ENCODE measurements at places on chromosomes 6 and 20.

DNA sequence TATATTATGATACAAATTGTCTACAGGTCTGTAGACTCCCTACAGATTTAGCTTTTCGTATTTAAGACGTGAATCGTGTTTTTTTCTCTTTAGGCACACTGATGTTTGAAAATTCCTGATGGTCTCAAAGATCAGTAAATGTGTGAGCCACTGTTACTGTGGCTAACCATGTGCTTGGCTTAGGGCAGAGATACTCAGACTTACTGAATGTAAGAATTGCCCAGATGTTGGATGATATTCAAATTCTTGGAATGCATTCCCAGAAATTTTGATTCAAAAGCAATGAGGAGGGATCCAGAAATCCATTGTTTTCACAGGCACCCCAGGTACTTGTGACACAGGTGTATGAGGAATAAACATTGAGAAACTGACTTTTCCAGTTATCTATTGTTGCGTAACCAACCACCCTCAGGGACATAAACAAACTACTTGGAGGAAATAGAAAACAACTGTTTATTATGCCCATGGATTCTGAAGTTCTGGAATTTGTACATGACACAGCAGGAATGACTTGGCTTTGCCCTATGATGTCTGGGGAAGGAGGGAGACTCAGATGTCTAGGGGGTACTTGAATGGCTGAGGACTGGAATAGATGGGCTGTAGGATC, 339.6 kb upstream of the CITED2 start:
- DNase-seq = no peak

- no peak for DNase-seq
Observed at GRCh38 chr6:287489-287860, 4.8 kb upstream of the DUSP22 start.

DNA sequence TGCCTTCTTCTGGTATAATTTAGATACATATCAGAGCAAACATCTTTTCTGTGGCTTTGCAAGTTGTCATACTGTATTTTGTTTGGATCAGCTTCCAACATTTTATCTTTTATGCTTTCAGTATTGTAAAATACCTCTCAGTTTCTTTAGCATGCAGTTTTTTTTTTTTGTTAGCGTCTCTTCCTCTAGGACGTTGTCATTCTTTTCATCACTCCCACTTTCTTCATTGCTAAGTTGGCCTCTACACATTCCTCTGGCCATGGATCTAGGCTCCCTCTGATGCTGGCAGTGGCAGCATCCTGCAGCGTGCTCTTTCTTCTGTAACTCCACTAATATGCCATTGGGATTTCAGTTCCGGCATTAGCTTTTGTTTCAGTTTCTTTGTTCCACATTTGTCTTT, 21.7 kb downstream of the RPRD1B start:
- no peak for DNase-seq

- DNase-seq = no peak
Observed at GRCh38 chr20:13865791-13866351, 81.0 kb downstream of the NDUFAF5 start.

GRCh38 chr20:36063916-36064657, 90.5 kb upstream of the EPB41L1 start:
- DNase-seq = no peak

- DNase-seq = no peak
Observed at GRCh38 chr6:112802144-112802543, 455.0 kb downstream of the RFPL4B start.

- no peak for DNase-seq
Observed at GRCh38 chr6:150499882-150500312, 99.8 kb upstream of the PLEKHG1 start.

- no peak for DNase-seq
Observed at GRCh38 chr6:162852840-162853577, 125.2 kb downstream of the PACRG start.

GRCh38 chr6:131281471-131282270, 146.4 kb downstream of the AKAP7 start:
- peak; percentile 73 for DNase-seq

- no peak for DNase-seq
Observed at GRCh38 chr6:77837034-77837784, 184.4 kb downstream of the MEI4 start.

DNA sequence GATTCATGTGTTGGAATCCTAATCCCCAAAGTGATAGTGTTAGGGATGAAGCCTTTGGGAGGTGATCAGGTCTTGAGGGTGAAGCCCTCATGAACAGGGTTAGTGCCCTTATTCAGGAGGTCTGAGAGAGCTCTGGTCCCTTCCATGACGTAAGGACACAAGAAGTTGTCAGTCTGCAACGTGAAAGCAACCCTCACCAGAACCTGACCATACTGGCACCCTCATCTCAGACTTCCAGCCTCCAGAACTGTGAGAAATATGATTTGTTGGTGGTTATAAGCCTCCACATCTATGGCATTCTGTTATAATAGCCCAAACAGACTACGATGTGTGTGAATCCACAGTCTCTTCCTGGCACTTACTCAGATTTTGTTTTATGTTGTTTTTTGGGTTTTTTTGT, 90.7 kb downstream of the TRERF1 start:
- DNase-seq = no peak

DNA sequence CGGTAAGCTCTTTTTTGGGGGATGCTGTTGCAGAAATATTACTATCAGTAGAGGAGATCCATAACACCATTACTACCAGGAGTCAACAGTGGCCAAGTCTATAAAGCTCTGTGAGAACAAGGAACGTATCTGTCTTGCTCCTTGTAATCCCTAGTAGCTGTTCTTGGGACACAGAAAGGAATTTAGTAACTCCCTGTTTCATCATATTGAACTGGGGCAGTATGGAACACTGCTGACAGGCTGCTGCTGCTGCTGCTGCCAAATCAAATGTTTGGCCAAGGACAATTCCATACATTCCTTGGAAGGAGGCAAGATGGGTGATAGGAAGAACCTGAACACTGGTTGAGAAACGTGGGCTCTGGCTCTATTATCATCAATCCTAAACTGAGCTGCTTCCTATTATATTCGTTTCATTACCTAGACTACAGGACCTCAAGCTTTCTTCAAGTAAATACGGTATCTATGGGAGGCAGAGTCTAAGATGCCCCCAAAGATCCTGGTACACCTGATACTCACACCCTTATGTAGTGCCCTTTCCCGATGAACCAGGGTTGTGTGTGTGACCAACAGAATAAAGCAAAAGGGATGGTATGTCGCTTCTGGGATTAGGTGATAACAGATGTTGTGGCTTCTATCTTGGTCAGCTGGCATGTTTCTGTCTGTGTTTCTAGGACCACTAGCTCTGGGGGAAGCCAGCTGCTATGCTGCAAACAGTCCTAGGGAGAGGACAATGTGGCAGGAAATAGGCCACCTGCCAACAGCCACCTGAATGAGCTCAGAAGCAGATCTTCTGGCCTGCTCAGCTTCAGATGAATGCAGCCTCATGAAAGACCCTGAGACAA, 39.5 kb downstream of the ELOVL5 start:
- peak; percentile 43 for DNase-seq

DNA sequence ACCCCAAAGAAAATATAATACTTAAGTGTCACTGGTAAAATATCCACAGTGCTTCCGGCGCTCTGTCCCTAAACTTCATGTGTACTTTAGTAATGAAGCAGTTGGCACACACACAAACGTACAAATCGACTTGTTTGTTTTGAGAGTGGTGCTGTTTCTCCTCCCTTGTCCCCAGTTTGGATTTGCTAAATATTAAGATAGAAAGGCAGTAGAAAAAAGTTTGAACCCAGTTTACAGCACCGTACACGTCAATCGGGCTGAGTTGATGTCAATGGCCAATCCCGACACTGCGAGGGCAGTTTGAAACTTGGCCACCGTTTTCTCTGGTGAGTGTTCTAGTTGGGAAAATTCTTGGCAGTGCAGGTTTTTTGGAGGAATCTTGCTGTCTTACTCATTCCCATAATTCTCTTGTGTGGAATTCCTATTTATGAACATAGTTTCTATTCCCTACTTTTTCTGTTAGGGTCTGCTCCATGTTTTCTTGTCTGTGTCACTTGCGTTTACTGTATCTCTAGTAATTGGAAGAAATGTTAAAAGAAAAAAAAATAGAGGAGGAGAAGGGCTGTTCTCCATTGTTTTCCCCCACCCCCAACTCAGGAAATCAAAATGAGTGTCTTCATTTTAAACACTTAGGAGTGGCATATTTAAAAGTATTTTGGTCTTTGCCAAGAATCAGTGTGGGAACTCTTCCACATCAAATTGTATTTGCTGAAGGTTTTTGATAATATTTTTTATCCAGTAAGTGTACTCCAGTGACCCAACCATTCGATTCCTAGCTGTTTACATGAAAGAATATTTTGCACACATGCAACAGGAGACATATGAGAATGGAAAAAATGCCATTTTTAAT, 72.3 kb downstream of the OR2B2 start:
- peak; percentile 29 for DNase-seq

DNA sequence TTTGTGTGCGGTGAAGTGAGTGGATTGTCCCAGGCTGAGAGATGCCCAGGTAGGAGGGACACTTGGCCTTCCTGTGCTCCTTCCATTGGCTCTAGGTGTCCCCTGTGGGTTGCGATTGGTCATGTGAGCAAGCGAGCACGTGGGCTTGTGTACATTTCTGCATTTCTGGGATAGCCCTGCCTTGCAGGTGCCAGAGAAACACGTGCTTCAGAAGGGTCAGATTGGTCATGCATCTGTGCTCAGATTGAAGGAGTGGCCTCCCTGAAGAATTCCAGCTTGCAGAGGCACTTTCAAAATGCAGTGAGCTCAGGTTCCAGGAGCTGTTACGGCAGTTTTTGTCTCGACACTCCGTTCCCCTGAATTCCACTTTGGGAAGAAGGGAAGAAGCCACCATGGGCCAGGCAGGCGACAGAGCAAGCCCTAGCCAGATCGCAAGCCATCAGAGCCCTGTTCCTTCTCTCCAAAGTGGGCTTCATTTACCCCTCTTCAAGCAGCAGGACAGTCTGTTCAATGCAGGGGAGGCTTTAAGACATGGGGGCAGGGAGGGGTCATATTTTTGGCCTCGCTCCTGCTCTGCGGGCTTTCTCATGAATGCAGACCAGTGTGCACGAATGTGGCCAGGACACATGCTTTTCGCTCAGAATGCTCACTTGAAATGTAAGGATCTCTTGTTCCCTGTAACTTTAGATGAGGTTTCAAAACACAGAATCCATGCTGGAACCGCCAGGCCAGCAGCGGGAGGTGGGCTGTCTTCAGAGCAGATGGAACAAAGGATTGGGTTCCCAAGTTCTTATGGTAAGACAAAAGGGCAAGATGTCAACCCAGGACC, 78.6 kb upstream of the AKAP12 start:
- no peak for DNase-seq

- DNase-seq = no peak
Observed at GRCh38 chr6:46052479-46052878, 36.8 kb upstream of the CLIC5 start.

- no peak for DNase-seq
Observed at GRCh38 chr6:161130967-161131766, 139.6 kb downstream of the MAP3K4 start.

- DNase-seq = no peak
Observed at GRCh38 chr6:123812621-123813020, 9.0 kb downstream of the NKAIN2 start.

DNA sequence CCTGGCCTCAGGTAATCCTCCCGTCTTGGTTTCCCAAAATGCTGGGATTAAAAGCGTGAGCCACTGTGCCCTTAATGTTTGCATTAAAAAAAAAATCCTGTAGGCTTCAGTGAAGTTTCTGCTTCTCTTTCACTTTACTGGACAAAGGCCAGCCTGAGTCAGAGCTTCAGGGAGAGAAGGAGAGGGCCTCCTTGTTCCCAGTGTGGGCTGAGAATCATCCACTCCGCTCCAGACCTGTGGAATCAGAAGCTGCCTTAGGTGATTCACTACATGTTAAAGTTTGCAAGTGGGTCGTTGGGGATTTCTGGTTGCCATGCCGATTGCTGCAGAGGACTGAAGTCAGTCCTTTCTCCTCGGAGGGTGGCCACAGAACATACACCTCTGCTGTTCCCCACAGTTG, 113.3 kb upstream of the EEF1E1 start:
- DNase-seq = no peak

DNA sequence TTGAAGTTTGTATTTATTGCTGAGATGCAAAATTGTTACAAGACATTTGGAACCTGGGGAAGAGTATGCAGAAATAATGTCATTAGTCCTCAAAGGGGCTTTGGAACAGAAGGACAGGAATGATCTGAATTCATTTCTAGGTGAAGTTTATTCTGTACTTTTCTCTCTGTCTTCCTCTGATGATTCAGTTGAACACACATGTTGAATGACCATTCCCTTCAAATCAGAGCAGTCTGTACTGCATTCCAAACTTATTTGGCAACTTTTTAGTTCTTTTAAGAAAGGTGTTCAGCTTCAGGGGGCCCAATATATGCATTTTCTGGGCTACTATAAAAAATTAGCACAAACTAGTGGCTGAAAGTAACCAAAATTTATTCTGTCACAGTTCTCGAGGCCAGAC, 213.9 kb upstream of the LAMP5 start:
- DNase-seq = no peak

DNA sequence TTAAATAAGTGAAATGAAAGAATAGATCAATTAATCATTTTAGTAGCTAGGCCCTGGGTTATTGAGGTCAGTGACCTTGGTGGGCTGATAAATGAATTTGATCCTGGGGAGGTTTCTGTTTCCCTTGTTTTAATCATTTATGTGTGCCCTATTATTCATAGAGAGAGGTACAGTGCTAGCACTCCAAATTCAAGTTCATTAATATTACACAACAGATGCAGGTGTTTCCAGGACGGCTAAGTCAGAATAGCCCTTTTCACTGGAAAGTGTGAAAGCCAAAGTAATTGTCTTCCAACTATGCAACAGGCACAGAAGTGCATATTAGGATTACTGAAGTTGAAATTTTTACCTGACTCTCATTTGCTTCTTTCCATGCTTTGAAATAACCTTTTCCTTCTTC, 61.7 kb upstream of the SGK1 start:
- DNase-seq = no peak

DNA sequence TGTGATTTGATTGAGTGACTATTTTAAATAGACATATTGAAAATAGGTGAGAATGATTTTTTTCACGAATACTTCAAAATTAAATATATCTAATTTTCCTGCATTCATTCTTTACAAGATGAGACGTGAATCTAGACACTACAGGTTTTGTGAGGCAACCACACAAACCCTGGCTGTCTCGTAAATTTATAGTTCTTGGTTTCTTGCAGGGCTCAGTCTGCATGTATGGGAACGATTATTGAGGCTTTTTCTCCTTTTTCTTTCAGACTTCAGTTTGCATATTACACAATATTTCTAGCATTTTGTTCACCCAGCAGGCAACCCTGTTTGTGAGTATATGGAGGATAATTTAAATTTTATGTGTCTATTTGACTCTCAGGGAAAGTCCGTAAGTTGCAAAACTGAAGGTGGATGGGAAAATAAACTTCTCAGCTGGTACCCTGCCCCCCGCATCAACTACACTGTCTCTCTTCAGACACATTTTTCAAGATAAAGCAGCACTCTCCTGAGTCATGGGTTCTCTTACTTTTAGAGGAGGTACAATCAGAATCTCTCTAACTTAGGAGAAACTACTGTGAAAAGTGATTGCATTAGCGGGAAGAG, 1349.3 kb downstream of the GRIK2 start:
- DNase-seq = no peak

GRCh38 chr20:50565383-50565782, 55.2 kb downstream of the PTPN1 start:
- no peak for DNase-seq

- DNase-seq = no peak
Observed at GRCh38 chr20:55777641-55778040, 227.7 kb downstream of the CBLN4 start.

All from CD4-positive, alpha-beta T cell treated with Interleukin-10 for 1 hour (primary cell).